ENCODE measurements at places on chromosomes 4 and X.

- no peak for DNase-seq
These were observed 28.9 kb downstream of the ZNF827 start for GRCh38 chr4:145909773-145910172.

GRCh38 chr4:11590132-11590531 is 161.4 kb upstream of the HS3ST1 start:
- no peak for DNase-seq

DNA sequence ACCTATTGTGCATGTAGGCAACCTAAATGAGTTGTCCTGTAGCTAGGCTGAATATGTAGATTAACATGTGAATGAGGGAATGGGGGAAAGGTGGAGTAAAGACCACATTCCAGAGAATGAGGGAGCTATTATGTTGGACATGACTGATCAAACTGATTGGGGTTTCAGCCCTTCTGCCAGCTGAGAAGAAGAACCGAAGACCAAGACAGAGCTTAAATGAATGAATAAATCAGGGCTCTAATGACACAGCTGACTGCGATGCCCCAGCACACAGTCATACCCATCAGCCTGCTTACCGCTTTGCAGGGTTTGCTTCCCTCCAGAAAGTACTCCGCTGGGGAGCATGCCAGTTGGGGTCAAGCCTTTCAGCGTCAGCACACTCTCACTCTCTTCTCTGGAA is 315.4 kb downstream of the PPP3CA start:
- DNase-seq: peak; percentile 76

DNA sequence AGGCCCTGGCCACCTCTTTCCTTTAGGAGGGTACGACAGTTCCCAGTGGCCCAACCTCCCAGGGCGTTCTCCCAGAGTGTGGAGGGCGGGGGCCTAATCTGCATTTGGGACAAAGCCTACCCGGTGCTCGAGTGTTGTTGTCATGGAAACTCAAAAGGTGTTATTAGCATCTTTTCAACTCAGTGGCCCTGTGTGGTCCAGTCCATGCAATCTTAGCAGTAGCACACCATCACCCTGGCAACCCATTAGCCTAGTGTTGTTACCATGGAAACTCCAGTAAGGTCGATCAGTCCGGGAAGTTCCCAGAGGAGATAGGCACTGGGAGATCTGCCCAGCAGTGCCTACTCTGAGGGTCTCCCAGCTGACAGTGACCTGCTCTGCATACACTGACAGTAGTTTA is 20.2 kb downstream of the APLN start:
- peak; percentile 89 for DNase-seq

DNA sequence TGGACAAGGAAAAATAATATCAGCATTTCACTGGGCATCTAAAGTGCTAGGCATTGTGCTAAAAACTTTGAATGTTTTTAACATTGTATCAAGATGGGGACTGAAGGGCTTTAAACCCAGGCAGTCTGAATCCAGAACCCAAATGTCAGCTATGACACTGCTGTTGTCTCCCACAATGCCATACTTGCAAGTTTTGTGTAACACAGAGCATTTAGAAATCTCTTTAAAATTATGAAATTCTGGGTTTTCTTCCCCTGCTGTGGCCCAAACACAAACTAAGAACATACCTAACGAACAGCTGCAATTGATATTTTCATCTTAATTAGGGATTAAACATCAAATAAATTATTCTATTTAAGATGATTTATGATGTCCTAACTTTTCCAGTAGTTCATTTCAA is 66.8 kb upstream of the LSM6 start:
- DNase-seq: no peak

GRCh38 chr4:1051472-1051871 is 40.0 kb downstream of the FGFRL1 start:
- DNase-seq: no peak

DNA sequence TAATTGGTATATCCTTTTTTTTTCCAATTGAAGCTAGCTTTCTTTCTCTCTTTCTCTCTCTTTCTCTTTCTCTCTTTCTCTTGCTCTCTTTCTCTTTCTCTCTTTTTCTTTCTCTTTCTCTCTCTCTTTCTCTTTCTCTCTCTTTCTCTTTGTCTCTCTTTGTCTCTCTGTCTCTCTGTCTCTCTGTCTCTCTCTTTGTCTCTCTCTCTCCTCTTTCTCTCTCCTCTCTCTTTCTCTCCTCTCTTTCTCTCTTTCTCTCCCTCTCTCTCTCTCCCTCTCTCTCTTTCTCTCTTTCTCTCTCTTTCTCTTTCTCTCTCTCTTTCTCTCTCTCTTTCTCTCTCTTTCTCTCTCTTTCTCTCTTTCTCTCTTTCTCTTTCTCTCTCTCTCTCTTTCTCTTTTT is 66.6 kb downstream of the ASMT start:
- DNase-seq: no peak

DNA sequence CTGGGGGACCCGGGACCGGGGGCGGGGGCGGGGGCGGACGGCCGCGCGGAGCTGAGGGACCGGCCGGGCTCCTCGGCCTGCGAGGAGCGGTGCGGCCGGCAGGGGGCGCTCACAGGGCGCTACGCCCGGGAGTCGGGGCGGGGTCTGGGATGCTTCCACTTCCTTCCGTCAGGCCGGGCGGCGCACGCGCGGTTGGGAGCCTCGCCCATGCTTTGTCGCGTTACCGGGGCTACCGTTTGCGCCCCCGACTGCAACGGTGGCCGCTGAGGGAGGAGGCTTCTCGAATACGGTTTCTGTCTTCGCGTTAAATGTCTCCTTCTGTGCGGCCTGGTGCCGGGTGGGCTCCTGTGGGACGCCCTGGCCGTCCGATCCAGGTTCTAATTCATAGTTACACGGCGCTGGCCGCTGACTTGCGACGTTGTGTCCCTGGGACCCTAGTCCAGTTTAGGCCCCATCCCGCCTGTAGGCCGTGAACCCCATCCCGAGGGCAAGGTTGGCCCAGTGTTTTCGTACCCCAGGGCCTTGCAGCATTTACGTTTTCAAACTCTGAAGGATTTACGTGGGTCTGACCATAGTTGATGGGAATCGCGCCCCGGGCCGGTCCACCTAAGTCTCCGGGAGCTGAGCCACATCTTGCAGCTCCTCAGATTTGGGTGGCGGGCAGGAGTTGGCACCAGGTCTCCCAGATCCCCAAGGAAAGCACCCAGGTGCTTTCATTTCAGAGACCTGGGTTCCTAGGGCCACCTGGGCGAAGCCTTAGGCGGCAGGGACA is 549 bp downstream of the MSL3 start:
- DNase-seq: peak; percentile 89

GRCh38 chrX:109270580-109271484 is 211.1 kb downstream of the GUCY2F start:
- no peak for DNase-seq

- DNase-seq: no peak
These were observed 90.1 kb upstream of the NOCT start for GRCh38 chr4:138925495-138925894.

DNA sequence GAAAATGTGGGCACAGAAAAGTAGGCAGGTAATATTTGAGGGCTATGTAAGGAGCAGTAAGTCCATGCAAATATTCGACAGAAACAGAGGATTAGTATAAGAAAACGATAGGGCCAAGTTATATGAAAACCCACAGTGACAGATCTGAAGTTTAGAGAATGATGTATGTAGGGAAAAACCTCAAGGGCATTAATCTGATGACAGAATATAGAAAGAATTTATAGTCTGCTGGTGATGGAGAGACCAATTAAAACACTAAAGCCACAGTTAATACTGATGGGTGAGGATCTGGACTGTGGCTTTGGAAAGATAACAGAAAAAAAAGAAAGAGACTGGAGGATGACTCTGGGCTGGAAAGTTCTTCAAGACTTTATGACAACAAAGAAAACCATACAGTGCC is 169.7 kb downstream of the PALLD start:
- DNase-seq: no peak

DNA sequence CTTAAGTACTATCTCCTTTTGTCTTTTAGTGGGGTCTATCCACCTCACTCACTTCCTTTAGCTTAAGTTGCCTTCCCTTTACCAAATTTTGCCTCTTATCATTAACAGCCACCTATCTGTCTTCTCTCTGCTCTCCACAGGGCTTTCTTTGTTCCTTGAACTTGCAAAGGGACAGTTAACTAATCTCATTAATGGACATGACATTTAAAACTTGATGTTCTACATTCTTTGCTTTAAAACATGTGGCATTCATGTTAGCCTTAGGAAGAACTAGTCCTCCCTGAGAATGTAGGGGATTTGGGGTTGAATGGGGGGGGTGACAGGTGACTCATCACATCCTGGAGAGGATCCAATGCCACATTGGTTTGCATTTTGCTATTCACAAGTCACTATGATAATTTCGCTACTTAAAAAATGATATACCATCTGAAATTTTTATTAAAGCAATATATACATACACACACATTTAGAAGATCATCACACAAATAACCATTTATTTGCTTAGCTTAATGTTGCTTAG is 41.0 kb upstream of the DMD start:
- DNase-seq: no peak

- no peak for DNase-seq
These were observed 63.7 kb downstream of the TMEM164 start for GRCh38 chrX:110066488-110067225.

GRCh38 chrX:102745857-102746584 is 25.5 kb downstream of the GPRASP3 start:
- peak; percentile 84 for DNase-seq

- DNase-seq: no peak
These were observed 81.4 kb upstream of the ACSL1 start for GRCh38 chr4:184907216-184907615.

DNA sequence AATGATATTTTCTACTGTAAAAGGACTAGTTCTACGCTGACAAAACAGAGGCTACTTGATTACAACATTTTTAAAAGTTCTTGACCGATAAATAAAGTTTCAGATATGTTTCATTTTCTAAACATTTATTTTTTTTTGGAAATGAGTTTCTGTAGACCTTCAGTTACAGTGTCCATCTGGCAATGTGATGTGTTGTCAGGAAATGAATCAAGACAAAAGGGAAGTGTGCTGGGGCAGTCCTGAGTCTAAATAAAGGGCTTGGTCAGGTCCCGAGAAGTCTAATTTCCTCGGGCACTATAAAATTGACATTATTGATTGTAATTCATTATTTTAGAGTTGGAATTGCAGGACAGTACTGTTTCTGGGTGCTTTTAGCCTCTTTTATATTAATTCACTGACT is 57.0 kb upstream of the FTHL17 start:
- DNase-seq: no peak

DNA sequence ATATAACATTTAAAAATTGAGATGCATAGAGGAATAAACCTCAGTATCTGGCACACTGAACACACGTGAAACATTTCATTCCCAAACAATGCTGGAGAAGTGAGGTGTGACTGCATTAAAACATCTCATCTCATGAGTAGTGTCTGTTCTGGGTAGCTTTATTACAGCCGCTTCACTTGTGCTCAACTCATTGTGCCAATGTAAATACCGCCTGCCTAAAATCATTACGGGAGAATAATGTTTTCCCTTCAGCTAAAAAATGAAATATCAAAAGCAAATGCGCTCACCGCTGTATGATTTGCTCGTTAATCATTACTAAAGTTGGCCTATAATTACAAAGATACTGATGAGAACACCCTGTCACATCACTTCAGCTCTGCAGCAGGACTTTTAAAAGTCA is 110.2 kb upstream of the PRPS2 start:
- no peak for DNase-seq

DNA sequence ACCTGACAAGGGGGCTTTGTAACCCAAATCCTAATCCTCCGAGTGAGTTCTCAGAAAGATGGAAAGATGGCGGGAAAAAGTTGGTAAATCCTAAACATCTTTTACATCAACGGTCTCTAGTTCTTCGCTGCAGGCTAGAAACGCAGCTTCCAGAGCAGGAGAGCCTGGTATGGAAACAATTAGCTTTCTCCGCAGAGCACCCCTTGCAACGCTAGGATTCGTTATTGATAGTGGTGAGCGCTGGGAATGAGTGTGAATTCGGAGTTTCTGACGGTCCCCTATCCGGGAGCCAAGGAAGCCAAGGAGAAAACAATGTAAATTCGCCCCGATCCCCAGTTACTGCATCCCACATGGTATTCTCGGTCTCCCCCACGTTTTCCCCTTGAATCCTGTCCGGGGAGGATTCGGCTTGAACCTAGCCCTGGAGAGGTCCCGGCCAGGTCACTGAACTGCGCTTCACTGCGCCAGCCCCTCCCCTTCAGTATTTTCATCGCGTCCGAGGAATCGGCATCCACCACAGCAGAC is 4.7 kb upstream of the NEUROG2 start:
- DNase-seq: peak; percentile 54
